ENCODE measurements at places on chromosomes 4 and X. TPM values are rescaled to one million over a fixed set of nuclear protein-coding genes. Genes with fewer than 3 reads are reported as not detected.

DNA sequence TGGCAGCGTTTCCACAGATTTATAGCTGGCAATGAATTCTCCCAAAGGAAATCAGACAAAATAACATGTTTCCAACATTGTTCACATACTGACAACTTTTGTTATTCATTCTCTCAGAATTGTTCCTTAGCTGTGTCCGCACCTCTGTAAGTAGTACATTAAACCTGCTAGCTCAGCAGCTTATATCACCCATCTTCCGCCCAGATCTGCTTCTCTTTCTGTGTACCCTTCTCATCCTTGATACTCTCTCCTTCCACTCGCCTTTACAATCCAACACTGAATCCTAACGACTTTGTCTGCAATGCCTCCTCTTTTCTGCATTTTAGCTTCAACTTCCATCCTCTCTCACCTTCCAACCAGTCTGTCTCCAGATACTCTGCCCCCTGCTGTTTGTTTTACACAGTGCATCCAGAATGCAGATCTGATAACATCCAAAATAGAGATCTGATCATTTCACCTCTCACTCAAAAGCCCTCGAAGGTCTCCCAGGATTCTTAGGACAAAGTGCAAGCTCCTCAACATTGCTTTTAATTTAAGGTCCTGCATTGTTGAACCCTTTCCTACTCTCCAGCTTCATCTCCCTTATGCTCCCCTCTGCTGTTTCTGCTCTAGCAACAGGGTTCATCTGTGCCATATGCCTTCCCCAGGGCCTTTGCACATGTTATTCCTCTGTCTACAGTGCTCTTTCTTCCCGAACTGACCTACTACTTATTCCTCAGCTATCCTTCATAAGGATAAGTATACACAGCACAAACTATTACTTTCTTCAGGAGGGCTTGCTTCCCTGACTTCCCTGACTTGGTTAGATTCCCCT lies 67.3 kb upstream of the VBP1 start:
- H3K36me3 ChIP-seq = no peaks in the 10 kb centered on the region
- no peaks in the 10 kb centered on the region for H3K27me3 ChIP-seq
- DNase-seq = peak; percentile 60
- no peaks in the 10 kb centered on the region for H3K4me1 ChIP-seq
- no peak overlapping the region for H3K27ac ChIP-seq

DNA sequence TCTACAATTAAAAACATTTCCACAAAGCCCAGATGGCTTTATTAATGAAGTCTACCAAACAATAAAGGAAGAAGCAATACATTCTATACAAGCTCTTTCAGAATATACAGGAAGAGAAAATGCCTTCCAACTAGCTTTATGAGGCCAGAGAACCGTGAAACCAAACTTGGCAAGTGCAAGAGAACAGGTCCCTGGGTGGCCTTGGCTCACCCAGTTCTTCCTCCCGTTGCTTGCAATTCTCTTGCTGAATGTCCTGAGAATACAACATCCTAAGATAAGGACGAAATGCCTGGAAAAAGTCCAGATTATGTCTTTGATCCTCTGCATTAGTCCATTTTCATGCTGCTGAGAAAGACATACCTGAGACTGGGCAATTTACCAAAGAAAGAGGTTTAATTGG lies 204.9 kb downstream of the MAD2L1 start:
- H3K36me3 ChIP-seq = no peaks in the 10 kb centered on the region
- DNase-seq = peak; percentile 31
- H3K27ac ChIP-seq = no peak overlapping the region
- no peaks in the 10 kb centered on the region for H3K27me3 ChIP-seq
- no peak overlapping the region for H3K4me3 ChIP-seq

DNA sequence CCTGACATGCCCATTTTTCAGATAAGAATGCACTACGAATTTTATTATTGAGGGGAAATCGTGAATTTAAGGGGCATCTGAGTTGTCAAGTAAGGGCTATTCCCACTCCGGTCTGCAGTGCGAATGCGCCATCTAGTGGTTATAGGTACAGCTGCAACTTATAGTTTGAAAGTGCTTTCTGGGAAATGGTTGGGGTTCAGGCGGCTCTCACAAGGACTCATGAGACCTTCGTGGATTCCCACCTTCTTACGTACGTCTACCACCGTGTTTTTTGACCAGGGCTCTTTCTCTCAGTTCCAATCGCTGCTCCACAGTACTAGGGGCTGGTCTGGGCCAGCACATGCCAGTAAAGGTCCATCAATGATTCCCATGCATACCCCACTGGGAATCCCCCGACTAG lies 12.3 kb downstream of the MSL3 start:
- H3K36me3 ChIP-seq = no peaks in the 10 kb centered on the region
- no peak overlapping the region for H3K27ac ChIP-seq
- H3K4me3 ChIP-seq = no peak overlapping the region
- DNase-seq = peak; percentile 34
- no peaks in the 10 kb centered on the region for H3K4me1 ChIP-seq
- H3K27me3 ChIP-seq = no peaks in the 10 kb centered on the region

- no peak overlapping the region for H3K27ac ChIP-seq
- H3K36me3 ChIP-seq = no peaks in the 10 kb centered on the region
- DNase-seq = no peak
- no peaks in the 10 kb centered on the region for H3K4me1 ChIP-seq
- H3K27me3 ChIP-seq = no peaks in the 10 kb centered on the region
These were observed 47.5 kb downstream of the ZGRF1 start for GRCh38 chr4:112589206-112589605.

DNA sequence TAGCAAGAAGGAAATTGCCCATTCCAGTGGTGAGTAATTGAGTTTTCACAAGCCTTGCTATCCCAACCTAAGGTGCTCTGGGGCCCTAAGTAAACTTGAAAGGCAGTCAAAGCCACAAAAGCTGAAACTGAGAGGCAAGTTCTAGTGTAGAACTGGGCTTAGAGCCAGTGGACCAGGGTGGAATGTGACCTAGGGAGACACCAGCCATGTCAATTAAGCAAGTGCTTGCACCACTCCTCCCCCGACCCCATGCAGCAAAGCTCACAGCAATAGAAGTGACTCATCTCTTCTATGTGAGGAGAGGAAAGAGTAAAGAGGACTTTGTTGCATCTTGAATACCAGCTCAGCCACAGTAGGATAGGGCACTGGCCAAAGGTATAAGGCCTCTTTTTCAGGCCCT lies 486.1 kb upstream of the POU3F4 start:
- no peaks in the 10 kb centered on the region for H3K27me3 ChIP-seq
- no peaks in the 10 kb centered on the region for H3K36me3 ChIP-seq
- no peak for DNase-seq
- no peak overlapping the region for H3K27ac ChIP-seq

ETDA gene
- 1.5 TPM for total RNA-seq

VBP1 gene
- total RNA-seq = 20.9 TPM

BEND2 gene
- total RNA-seq = 20.0 TPM

SHISA3 gene
- not detected for total RNA-seq

DNA sequence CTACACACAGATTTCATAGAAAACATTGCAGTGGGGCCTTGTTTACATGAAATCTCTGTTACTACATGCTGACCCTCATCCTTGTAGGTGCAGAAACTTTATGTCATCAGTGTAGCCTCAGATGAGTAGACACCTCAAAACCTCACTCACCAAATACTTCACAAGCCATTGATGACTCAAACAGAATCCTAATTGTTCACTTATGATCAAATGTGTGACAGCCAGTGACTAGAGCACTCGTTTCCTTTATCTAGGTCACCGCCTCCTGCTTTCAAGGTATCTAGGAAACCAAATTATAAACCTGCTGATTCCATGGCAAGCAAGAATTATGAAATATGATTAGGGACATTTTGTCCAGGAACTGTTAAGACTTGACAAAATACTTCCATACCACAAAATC lies 255.8 kb upstream of the GPRIN3 start:
- no peaks in the 10 kb centered on the region for H3K4me1 ChIP-seq
- no peak overlapping the region for H3K4me3 ChIP-seq
- H3K27me3 ChIP-seq = no peaks in the 10 kb centered on the region
- DNase-seq = no peak

- H3K4me3 ChIP-seq = no peak overlapping the region
- H3K27me3 ChIP-seq = no peaks in the 10 kb centered on the region
- H3K4me1 ChIP-seq = no peaks in the 10 kb centered on the region
- no peak overlapping the region for H3K27ac ChIP-seq
These were observed 551.4 kb downstream of the IQCM start for GRCh38 chr4:149264093-149264733.

BRCC3 gene
- 2.8 TPM for total RNA-seq

DNA sequence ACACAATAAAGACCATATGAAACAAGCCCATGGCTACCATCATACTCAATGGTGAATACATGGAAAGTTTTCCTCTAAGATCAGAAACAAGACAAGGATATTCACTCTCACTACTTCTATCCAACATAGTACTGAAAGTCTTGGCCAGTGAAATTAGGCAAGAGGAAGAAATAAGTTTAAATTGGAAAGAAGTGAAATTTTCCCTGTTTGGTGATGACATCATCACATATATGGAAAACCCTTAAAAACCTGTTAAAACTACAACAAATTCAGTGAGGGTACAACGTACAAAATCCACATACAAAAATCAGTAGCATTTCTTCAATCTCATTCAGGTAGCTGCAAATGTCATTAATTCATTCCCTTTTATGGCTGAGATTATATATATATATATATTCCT lies 164.0 kb upstream of the IRS4 start:
- H3K4me3 ChIP-seq = no peak overlapping the region
- H3K27ac ChIP-seq = no peak overlapping the region
- no peaks in the 10 kb centered on the region for H3K27me3 ChIP-seq
- H3K36me3 ChIP-seq = no peaks in the 10 kb centered on the region

DNA sequence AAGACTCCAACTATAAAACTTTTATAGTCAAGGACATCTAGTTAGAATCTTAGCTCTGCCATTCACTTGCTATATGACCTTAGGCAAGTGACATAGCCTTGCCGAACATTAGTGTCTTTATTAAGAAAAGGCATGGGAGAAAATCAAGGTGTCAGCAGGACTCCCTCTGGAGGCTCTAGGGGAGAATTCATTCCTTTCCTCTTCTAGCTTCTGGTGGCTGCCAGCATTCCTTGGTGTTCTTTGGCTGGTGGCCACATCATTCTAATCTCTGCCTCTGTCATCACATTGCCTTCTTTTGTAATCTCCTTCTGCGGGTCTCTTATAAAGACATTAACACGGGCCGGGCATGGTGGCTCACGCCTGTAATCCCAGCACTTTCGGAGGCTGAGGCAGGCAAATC lies 99.8 kb downstream of the PPP1R2C start:
- H3K27me3 ChIP-seq = no peaks in the 10 kb centered on the region
- no peak overlapping the region for H3K27ac ChIP-seq
- H3K36me3 ChIP-seq = no peaks in the 10 kb centered on the region
- peak; percentile 15 for DNase-seq

STAG2 gene
- 17.6 TPM for total RNA-seq

- H3K36me3 ChIP-seq = no peaks in the 10 kb centered on the region
- no peaks in the 10 kb centered on the region for H3K27me3 ChIP-seq
- peaks cover 3% of the 10 kb centered on the region for H3K4me1 ChIP-seq
- DNase-seq = peak; percentile 14
These were observed 155.7 kb upstream of the MAP3K15 start for GRCh38 chrX:19670854-19671620.

FGB gene
- total RNA-seq = 0.93 TPM

GRCh38 chr4:134601706-134602105 lies 400.1 kb upstream of the PABPC4L start:
- no peaks in the 10 kb centered on the region for H3K36me3 ChIP-seq
- H3K27me3 ChIP-seq = no peaks in the 10 kb centered on the region
- H3K4me3 ChIP-seq = no peak overlapping the region
- H3K4me1 ChIP-seq = no peaks in the 10 kb centered on the region
- no peak for DNase-seq

UGT2B17 gene
- total RNA-seq = 0.24 TPM

HHIP gene
- total RNA-seq = 3.5 TPM

DNA sequence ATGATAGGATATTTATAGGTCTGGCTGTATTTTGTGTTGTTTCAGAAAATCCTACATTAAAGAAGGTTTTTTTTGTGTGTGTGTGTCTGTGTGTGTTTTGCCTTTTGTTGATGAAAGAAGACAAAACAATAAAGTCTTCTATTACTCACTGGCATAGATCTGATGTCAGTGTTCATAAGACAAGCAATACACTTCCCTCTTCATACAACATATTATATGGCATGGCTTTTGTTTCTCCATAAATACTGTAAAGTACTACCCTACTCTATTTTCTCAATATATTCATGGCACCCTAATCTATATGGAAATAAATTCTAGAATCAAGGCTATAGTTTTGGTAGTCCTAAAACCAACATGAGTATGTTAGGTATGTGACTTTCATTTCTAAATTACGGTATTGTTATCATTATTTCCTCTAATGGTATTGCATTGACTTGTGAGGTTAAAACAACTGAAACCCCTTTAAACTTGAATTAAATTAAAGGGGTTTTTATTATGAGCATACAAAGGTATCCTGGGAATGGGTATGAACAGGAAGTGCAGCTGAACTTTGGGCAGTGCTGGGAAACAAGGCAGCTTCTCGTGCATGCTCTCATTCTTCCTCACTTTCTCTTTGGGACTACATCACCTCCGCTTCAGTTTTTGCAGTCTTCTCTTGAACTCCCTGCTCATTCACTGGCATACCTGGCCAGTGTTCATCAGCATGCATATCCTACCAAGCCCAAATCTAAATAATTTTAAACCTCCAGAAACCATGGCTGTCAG lies 70.5 kb upstream of the PRSS48 start:
- no peak overlapping the region for H3K27ac ChIP-seq
- no peaks in the 10 kb centered on the region for H3K27me3 ChIP-seq
- H3K36me3 ChIP-seq = no peaks in the 10 kb centered on the region
- H3K4me1 ChIP-seq = peaks cover 29% of the 10 kb centered on the region

RNF128 gene
- total RNA-seq = 1.4 TPM

DNA sequence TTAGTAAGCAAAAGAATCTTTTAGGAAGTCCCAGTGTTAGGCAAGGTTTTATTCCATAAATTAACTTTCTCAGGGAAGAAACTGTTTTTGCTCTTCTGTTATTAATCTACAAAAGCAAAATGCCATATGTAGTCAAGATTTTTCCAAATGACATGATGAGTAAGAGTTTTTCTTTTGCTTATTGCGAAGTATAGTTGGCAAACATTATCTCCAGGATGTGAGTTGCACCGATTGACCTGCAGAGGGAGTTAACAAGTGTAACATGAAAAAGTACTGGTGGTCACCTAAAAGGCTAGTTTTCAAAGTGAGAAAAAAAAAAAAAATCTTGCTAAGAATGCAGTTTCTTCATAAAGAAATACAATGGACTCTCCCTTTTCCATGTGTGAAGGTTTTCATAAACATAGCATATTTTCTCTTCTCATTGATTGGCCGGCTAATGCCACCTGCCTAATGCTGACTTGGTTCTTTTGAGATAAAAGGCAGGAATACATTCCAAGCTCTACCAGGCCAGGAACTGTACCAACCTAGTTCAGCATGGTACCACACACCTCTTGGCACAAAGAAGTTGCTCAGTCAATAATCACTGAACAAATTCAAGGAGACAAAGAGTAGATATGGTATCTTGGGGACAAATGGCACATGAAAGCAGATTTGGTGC lies 100.2 kb downstream of the LNX1 start:
- no peaks in the 10 kb centered on the region for H3K36me3 ChIP-seq
- no peaks in the 10 kb centered on the region for H3K4me1 ChIP-seq
- peak; percentile 61 for DNase-seq

MAP9 gene
- 24.7 TPM for total RNA-seq

ITGB1BP2 gene
- total RNA-seq = 6.1 TPM

ITM2A gene
- total RNA-seq = 24.7 TPM

GRCh38 chr4:26179316-26179760 lies 141.5 kb upstream of the RBPJ start:
- no peak overlapping the region for H3K4me3 ChIP-seq
- H3K27ac ChIP-seq = no peak overlapping the region
- no peaks in the 10 kb centered on the region for H3K36me3 ChIP-seq
- no peaks in the 10 kb centered on the region for H3K4me1 ChIP-seq
- H3K27me3 ChIP-seq = no peaks in the 10 kb centered on the region
- no peak for DNase-seq

FAM53A gene
- 41.3 TPM for total RNA-seq

NOX1 gene
- total RNA-seq = not detected

Data from testis (tissue), 5 donors.